ENCODE measurements at places on chromosomes 2 and 18.

GRCh38 chr18:43596105-43596712, 318.9 kb upstream of the SYT4 start:
- H3K4me3 ChIP-seq: no peak overlapping the region
- no peaks in the 10 kb centered on the region for H3K4me1 ChIP-seq
- DNase-seq: no peak

GRCh38 chr2:232501331-232501771, 13.7 kb upstream of the ECEL1 start:
- peaks cover 13% of the 10 kb centered on the region for H3K27me3 ChIP-seq
- peaks cover 13% of the 10 kb centered on the region for H3K4me1 ChIP-seq
- H3K27ac ChIP-seq: no peak overlapping the region
- DNase-seq: no peak
- H3K36me3 ChIP-seq: peaks cover 3% of the 10 kb centered on the region
- no peak overlapping the region for H3K4me3 ChIP-seq

DNA sequence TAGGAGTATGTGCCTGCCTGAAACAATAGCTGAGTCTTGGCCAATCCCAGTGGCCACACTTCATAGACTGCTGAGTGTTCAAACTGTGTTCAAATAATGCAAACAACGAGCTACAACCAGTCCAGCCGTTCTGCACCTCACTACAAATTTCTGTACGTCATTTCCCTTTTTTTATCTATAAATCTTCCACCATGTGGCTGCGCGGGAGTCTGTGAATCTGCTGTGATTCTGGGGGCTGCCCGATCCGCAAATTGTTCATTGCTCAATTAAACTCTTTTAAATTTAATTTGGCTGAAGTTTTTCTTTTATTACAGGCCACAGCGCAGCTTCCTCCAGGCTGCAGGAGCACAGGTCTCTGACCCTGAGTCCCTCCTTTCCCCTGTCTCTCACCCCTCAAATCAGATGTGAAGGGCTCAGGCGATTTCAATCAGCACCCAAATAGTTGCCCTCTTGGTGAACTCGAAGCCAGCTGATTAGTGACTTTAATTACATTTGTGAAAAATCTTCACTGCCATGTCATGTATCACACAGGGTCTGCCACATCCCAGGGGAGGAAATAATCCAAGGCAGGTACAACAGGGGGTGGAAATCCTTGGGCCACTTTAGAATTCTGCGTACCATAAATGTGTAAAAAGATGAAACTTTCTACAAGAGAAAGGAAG, 145.6 kb downstream of the NDUFA10 start:
- no peak overlapping the region for H3K4me3 ChIP-seq
- peaks cover 10% of the 10 kb centered on the region for H3K36me3 ChIP-seq
- peaks cover 2% of the 10 kb centered on the region for H3K27me3 ChIP-seq
- no peak for DNase-seq
- no peaks in the 10 kb centered on the region for H3K4me1 ChIP-seq

- no peaks in the 10 kb centered on the region for H3K36me3 ChIP-seq
- peaks cover 4% of the 10 kb centered on the region for H3K27me3 ChIP-seq
- H3K4me1 ChIP-seq: no peaks in the 10 kb centered on the region
- no peak overlapping the region for H3K27ac ChIP-seq
These were observed 1.2 kb downstream of the BABAM2 start for GRCh38 chr2:27891673-27892105.

GRCh38 chr18:32455361-32455760, 15.3 kb downstream of the GAREM1 start:
- no peak overlapping the region for H3K4me3 ChIP-seq
- no peak for DNase-seq
- peaks cover 42% of the 10 kb centered on the region for H3K4me1 ChIP-seq
- no peaks in the 10 kb centered on the region for H3K36me3 ChIP-seq
- H3K27ac ChIP-seq: no peak overlapping the region

DNA sequence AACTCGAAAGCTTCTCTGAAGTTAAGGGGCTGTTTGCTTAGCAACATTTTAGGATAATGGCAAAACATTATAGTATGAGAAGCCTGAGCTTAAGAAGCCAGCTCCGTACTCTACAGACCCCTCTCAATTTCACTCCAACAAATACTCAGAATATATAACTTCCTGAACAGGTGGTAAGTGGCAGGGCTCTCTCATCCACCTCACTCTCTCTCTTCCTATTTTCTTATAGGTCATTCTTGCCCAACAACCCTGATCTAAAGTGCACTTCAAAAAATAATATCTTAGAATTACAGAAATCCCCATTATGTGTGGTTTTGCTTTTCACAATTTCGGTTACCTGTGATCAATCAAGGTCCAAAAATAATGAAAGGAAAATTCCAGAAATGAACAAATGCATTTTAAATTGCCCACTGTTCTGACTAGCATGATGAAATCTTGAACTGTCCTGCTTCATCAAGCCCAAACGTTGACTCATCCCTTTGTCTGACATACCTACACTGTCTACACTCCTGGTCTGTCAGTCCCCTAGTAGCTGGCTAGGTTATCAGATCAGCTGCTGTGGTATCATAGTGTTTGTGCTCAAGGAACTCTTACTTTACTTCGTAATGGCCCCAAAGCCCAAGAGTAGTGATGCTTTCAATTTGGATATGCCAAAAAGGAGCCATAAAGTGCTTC, 122.8 kb upstream of the COL5A2 start:
- H3K27me3 ChIP-seq: no peaks in the 10 kb centered on the region
- H3K4me3 ChIP-seq: no peak overlapping the region
- no peaks in the 10 kb centered on the region for H3K4me1 ChIP-seq

DNA sequence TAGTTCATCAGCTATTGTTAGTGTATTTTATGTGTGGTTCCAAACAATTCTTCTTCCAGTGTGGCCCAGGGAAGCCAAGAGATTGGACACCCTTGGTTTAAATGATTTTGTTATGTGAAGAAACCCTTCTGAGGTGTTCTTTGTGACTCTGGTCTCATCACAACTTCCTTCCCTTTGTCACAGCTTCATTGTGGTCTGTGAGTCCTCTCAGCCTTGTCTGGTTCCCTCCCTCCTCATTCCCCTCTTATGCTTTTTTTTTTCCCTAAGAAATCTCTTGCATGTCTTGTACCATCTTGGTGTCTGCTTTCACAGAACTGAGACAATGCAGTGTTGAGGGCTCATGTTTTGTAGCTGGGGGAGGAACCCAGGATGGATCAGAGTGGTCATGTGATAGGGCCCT, 118.9 kb downstream of the TMEM182 start:
- H3K4me3 ChIP-seq: no peak overlapping the region
- H3K27me3 ChIP-seq: peaks cover 4% of the 10 kb centered on the region
- no peak for DNase-seq
- peaks cover 11% of the 10 kb centered on the region for H3K36me3 ChIP-seq
- H3K27ac ChIP-seq: no peak overlapping the region

DNA sequence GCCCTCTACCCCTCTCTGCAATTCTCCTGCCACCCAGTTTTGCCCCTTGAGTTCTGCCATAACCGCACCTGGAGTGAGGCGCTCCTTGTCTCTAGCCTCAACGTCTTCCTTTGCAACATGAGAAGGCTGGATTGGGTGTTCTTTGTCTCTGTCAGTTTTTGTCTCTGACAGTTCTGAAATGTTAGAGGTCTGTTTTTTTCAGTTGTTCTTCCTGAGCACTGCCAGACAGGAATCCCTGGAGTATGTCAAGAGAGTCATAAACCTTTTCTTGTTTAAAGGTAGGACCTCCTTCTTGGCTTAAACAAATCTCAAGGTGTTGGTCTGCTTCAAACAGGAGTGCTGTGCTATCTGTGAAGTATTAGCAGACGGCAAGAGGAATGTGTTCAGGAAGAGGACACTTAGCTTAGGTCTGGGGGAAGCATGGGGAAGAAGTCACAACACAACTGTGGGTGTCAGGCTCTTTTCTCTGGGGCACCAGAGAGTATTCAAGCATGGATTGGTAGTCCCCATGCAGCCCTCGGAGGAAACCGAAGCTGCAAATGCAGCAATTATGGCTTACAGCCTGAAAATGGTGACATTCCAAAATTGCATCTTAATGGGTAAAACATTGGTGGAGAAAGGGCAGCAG, 32.3 kb downstream of the AFF3 start:
- H3K27me3 ChIP-seq: peaks cover 19% of the 10 kb centered on the region
- DNase-seq: no peak
- H3K27ac ChIP-seq: no peak overlapping the region
- H3K4me1 ChIP-seq: peaks cover 53% of the 10 kb centered on the region

- H3K4me3 ChIP-seq: no peak overlapping the region
- no peak overlapping the region for H3K27ac ChIP-seq
- peaks cover 6% of the 10 kb centered on the region for H3K27me3 ChIP-seq
- H3K4me1 ChIP-seq: no peaks in the 10 kb centered on the region
- H3K36me3 ChIP-seq: peaks cover 9% of the 10 kb centered on the region
- DNase-seq: no peak
These were observed 6.4 kb downstream of the GPR35 start for GRCh38 chr2:240631548-240632305.

DNA sequence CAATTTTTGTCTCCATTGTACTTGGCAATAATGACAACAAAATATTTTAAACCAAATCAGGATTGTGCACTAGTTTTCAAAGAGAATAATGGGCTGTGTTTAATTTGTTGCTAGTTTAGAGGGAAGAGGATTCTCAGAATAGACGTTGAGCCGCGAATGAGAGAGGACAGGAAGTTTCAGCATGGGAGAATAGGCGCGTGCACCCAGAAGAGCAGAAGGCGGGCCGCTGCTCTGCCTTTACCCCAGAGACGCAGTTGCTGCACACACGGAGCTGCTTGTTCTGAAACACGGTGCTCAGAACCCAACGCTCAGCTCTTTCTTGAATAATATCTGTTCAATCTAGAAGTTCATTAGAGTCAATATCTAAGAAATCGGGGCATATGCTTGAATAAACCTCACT, 223.4 kb downstream of the MYT1L start:
- no peaks in the 10 kb centered on the region for H3K27me3 ChIP-seq
- H3K36me3 ChIP-seq: peaks cover 4% of the 10 kb centered on the region
- H3K27ac ChIP-seq: peak overlapping the region; percentile 8
- no peak for DNase-seq

- H3K36me3 ChIP-seq: no peaks in the 10 kb centered on the region
- peaks cover 37% of the 10 kb centered on the region for H3K4me1 ChIP-seq
- H3K27ac ChIP-seq: peak overlapping the region; percentile 94
These were observed 695.1 kb downstream of the PLCL1 start for GRCh38 chr2:198499539-198499938.

- H3K4me1 ChIP-seq: peaks cover 16% of the 10 kb centered on the region
- no peaks in the 10 kb centered on the region for H3K36me3 ChIP-seq
- DNase-seq: no peak
- H3K27ac ChIP-seq: no peak overlapping the region
These were observed 263.2 kb downstream of the SS18 start for GRCh38 chr18:25827228-25827627.

GRCh38 chr2:84840306-84840705, 40.6 kb downstream of the TRABD2A start:
- H3K4me1 ChIP-seq: peaks cover 3% of the 10 kb centered on the region
- peaks cover 2% of the 10 kb centered on the region for H3K27me3 ChIP-seq
- H3K27ac ChIP-seq: no peak overlapping the region
- DNase-seq: no peak
- peaks cover 12% of the 10 kb centered on the region for H3K36me3 ChIP-seq
- no peak overlapping the region for H3K4me3 ChIP-seq

DNA sequence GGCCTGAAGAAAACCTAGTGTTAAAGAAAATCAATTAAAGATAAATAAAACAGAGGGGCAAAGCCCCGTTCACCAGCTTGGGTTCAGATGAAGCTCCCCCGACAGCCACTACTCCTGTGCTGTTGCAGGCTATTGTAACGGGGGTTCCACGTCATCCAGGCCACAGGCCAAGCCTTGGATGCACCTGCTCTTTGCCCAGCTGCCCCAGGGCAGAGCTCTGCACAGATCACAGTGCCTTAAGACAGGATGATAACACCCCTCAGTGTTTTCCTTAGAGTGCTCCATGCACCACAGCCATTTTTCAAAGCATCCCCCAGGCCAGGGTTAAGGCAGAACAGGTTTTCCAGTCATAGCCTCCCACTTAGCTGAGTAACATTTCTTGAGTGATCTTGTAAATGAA, 32.0 kb downstream of the FASTKD2 start:
- H3K4me3 ChIP-seq: no peak overlapping the region
- peaks cover 2% of the 10 kb centered on the region for H3K27me3 ChIP-seq
- H3K4me1 ChIP-seq: peaks cover 15% of the 10 kb centered on the region
- no peak for DNase-seq

DNA sequence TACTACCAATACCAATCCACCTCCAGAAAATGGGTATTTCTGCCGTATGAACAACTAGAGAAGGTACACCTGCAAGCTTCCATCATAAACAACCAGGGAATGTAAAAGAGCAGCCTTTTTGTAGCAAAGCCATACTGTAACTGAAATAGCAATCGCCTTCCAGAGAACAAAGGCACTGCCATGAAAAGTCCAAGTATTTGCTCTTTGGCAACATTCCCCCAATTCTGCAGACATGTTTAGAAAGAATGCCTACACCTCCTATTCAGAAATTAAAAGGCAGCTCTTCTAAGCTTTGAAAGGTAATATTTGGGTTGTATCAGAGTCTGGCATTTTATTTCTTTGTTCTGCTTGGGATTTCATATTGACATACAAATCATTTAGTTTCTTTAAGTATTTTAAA, 487.7 kb downstream of the ERBB4 start:
- no peak overlapping the region for H3K27ac ChIP-seq
- H3K4me1 ChIP-seq: no peaks in the 10 kb centered on the region
- H3K27me3 ChIP-seq: no peaks in the 10 kb centered on the region

DNA sequence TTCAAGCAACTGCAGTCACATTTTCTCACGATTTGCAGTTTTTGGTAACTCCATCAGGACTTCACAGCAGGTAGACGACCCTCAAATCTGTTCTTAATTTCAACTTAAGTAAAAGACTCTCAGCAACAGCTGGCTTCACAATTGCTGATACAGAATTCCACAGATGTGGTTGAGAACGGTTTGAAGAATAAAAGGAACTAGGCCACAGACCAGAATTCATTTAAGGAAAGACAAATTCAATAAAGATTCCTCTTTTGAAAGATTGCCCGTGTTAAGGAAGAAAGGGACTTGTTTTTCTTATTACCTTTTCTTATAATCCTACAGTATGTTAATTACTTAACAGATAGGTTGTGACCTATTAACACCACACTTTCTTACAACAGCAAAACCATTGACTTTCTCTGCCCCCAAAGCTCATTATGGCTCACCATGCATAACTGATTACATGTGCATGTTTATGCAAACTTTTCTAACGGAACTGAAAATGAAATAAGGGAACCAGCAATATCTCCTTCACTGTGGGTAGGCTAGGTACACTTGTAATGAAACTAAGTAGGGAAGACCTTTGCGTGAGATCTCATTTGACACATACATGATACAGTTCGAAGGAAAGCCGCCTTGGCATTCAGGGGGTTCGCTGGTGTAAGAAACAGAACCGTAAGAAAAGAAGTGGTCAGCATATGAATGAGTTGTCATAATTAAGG, 4.7 kb upstream of the ZNF516 start:
- H3K27ac ChIP-seq: no peak overlapping the region
- peaks cover 11% of the 10 kb centered on the region for H3K27me3 ChIP-seq
- no peak overlapping the region for H3K4me3 ChIP-seq
- DNase-seq: no peak

GRCh38 chr2:238424313-238424700, 2.4 kb upstream of the ASB1 start:
- H3K36me3 ChIP-seq: no peaks in the 10 kb centered on the region
- no peak for DNase-seq
- peaks cover 6% of the 10 kb centered on the region for H3K27me3 ChIP-seq
- H3K4me3 ChIP-seq: peak overlapping the region; percentile 72
- H3K4me1 ChIP-seq: peaks cover 15% of the 10 kb centered on the region
- H3K27ac ChIP-seq: peak overlapping the region; percentile 83

- no peaks in the 10 kb centered on the region for H3K4me1 ChIP-seq
- H3K36me3 ChIP-seq: no peaks in the 10 kb centered on the region
- no peak overlapping the region for H3K4me3 ChIP-seq
- no peak for DNase-seq
These were observed 13.6 kb upstream of the TTR start for GRCh38 chr18:31578126-31578525.
